ENCODE measurements at places on chromosomes 16 and 17.

GRCh38 chr17:77560841-77561240, 397.7 kb upstream of the TNRC6C start:
- DNase-seq = no peak

- no peak for DNase-seq
Measured at GRCh38 chr17:47957591-47958490, at the start of gene PRR15L. Gene PRR15L (minus strand): TSS chr17:47957883. CDS start chr17:47953234, 4,649 bp downstream.

- no peak for DNase-seq
Measured at GRCh38 chr16:35744726-35745125, 2285.3 kb downstream of the TP53TG3F start.

- DNase-seq = no peak
Measured at GRCh38 chr16:68486502-68487202, 38.3 kb upstream of the SMPD3 start.

DNA sequence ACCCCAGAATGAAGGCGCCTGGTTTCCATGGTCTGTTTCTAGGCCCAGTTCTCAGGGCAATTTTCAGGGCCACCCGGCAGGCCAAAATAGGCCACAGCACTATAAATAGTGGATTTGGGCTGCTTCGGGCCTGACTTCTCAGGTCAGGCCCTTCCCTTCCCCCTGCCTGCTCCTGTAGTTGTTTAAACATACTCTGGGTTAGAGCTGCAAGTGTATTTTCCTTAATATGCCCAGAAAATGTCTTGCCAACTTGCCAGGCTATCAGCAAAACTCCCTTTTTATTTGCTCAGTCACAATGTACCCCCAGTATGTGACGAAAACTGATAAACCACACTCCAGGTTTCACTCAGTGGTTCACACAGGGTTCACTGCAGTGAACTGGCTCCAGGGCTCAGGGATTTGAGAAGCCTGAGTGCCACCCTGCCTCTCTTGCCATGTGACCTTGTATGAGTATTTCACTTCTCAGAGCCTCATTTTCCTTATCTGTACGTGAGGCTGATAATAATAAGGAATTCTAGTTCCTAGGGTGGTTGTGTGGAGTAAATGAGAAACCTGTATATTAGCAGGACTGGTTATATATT, 76.5 kb downstream of the GPRC5B start:
- DNase-seq = no peak

GRCh38 chr16:89048090-89048725, 45.4 kb upstream of the ACSF3 start:
- DNase-seq = no peak

DNA sequence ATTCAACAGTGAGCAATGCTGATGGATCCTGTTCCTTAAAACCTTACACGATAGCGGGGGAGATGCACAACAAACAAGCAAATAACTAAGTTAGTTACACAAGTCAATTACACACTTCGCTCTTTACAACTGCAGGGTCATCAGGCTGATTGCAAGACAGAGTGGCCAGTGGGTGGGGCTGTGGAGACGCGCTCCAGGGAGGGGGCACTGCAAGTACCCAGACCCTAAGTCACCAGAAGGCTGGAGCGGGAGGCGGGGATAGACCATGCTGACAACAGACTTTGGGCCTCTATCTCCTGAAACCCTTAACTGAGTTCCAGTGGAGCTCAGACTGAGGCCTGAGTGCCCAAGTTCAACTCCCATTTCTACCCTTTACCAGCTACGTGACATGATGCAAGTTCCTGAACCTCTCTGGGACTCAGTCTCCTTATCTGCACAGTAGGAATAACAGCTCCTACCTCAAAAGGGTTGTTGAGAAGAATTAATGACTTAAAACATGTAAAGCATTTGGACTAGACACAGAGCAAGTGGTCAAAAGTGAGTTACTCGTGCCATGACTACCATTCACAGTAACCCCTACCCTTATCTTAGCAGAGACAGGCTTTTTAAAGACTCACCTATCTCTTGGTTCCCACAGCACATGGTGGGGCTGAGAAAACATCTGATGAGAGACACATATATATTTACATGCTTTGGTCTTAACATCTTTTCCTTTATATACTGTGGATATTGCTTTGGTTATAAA, 10.4 kb downstream of the CPPED1 start:
- DNase-seq = no peak

- DNase-seq = no peak
Measured at GRCh38 chr16:76235025-76235424, 42.2 kb upstream of the CNTNAP4 start.

DNA sequence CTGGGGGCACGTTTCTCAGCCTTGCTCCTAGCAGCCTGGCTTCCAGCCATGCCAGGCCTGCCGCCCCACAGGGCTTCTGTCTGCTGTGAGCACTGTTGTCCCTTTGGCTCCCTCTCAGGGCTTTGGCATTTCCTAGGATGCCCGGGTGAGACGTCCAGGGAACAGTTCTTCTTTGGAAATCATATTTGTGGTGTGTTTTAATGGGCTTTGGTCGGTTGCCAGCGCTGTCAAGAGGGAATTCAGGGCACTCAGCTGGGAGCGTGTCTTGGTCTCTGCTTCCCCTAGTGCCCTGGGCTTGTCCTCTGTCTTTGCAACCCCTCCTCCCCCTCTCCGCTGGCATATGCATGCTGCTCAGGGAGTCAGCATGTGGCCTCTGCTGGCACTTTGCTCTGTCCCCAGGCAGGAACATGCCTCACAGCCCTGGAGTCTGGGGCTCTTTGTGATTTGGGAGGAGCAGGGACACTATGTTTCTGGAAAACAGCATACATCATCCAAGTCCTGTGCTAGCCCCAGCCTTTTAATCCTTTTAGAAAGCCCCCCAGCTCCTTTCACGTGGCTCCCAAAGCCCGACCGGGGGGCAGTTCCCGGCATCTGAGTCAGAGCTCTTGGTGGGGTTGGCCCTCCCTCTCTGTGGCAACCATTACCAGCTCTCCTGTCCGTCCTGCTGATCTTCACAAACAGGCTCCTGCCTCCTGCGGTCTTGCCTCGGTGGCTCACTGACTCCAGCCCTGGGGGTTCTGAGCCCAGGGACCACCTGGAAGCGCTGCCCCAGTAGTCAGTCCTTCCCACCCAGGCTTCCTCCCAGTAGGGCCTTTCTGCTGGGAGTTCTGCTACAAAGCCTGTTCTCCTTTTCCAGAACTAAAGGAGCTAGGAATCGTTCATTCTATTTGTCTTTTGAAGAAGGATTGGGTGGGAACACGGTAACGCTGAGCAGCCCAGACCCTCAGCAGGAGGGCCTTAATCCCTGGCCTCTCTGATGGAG, 26.7 kb downstream of the SAP30BP start:
- no peak for DNase-seq

- DNase-seq = no peak
Measured at GRCh38 chr17:45753645-45754225, 30.4 kb upstream of the CRHR1 start.

- DNase-seq = no peak
Measured at GRCh38 chr16:55263271-55264250, 60.4 kb upstream of the IRX6 start.

DNA sequence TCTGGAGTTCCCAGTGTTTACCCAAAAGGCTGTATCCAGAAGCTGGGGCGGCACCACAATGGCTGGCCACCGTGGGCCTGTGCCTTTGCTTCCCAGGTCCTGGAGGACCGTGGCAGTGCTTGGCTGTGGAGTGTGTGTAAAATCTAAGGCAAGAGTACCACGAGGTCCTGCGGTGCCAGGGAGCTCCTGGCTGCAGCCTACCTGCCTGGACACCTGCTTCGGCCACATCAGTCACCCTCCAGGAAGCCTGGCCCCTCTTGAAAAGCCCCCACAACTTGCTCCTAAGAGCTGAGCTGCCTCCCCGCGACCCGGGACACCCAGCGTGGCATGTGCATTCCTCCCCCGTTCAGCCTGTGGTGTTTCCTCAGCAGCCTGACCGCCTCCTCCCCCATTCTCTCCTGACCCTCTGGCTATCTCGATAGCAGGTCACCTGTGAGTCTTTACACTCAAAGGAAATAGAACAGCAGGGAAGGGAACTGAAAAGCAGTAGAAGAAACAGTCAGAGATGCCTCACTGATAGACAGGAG, 7.9 kb downstream of the TIMM22 start:
- DNase-seq = no peak

DNA sequence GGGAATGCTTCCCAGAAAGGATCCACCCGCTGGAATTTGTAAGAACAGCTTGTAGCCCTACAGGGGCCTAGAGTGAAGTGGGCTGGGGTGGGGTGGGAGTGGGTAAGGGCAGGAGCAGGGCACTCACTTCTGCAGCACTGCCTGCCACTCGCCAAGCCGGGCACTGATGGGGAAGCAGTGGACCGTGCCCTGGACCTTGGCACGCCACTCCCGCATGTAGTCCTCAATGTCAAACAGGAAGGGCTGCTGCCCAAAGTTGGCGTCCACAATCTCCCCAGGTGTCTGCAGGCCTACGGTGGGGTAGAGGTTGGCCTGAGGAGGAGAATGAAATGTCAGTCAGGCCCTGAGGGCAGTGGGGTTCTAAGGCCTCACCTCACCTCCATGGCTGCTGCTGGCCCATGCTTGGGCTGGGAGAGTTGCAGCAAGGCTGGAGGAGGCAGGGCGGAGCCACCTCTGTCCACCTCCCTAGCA, 15.7 kb upstream of the GFOD2 start:
- DNase-seq = no peak

DNA sequence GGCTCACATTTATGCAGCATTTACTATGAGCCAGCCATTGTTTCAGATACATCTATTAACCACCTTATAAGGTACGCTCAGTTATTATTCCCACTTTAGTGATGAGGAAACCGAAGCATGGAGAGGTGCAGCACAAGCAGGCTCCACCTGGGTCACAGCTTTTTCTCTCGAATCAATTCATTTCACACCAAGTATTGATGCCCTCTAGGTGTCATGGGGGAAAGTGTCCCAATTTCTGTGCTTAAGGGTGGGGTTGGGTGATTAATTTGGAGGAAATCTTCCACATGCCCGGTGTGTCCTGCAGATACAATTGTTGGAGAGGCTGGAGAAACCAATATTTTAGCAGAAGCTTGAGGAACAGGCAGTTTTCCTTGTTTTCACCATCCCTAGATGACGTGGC, 62.7 kb upstream of the DNAJA2 start:
- DNase-seq = no peak

DNA sequence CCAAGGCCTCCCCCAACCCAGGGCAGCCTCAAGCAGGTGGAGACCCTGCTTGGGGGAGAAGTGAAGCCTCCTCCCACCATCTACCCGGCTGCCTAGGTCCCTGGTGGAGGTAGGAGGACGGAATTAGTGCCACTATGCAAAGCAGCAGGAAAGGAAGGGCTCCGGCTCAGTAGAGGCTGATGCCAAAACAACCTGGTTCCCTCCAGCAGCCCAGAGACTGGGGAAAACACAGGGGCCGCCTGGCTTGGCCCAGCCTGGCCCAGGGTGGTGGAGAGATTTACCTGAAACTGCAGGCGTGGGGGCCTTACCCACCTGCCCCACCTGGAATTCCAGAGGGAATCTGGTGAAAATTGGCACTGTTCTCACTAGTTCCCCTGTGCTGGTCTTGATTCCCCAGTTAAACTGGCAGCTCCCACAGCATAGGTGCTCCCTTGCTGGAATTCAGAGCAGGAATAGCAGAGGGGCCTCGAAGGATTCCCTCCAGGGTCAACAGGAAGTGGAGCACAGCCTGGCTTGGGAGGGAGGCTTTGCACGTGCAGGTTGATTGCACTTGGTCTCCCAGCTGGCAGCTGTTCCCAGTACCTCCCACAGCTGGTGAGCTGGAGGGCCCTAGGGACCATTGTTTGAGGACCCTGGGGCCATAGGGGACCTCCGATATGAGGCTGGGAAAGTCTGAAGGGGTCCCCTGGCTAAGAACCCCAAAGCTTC, 4.5 kb downstream of the CD79B start:
- DNase-seq = no peak

- no peak for DNase-seq
Measured at GRCh38 chr16:83674931-83675535, 132.7 kb upstream of the HSBP1 start.

DNA sequence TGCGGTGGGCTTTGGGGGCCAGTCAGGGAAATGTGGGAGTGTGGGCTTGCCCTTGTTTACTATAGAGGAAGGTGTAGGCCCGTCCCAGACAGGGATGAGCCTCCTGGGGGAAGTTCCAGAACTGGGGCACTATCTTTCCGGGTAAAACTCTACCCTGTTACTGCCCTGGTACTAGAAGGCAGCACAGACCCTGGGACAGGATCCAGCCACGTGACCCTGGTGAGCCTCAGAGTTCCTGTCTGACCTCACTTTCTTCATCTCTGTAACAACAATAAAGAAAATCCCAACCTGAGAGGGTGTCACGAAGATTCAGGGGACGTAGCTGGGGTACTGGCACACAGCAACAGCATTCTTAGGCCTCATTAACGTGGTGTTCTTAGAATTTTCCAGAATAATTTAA, 239.6 kb upstream of the FOXF1 start:
- DNase-seq = no peak

GRCh38 chr17:40707745-40708144, 4.2 kb upstream of the KRT24 start:
- DNase-seq = no peak

DNA sequence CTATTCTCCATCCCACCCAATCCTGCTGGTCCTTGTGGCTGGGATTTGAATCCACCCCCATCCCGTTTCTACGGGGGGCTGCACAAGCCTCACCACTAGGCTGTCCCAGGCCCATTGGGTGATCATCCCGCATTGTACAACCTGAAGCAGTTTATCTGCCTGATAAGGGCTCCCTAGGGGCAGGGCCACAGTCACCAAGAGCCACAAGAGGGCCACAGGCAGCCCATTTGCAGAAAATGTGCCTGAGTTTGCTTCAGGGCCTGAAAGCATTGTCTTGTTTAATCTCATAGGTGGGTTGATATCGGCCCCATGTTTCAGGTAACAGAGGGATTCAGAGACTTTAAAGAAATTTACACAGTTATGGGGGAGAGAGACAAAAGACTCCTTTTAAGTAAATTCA, 245.0 kb downstream of the CPPED1 start:
- no peak for DNase-seq

DNA sequence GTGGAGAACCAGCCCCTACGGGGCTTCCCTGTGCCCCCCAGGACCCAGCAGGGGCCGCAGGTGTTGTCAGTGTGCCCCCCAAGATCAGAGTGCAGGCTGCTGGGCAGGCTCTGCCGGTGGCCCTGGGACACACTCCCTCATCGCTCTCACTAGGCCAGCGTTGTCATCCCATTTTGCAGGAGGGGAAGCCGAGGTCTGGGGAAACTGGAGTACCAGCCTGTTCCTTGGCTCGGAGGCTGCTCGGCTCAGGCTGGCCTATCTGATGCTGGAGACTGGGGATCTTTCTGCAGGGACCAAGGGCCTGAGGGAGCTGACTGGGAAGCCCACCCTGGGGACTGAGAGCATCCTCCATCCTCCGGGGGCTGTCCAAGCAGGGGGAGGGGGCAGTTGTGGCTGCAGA, 74.2 kb upstream of the CBX4 start:
- no peak for DNase-seq

DNA sequence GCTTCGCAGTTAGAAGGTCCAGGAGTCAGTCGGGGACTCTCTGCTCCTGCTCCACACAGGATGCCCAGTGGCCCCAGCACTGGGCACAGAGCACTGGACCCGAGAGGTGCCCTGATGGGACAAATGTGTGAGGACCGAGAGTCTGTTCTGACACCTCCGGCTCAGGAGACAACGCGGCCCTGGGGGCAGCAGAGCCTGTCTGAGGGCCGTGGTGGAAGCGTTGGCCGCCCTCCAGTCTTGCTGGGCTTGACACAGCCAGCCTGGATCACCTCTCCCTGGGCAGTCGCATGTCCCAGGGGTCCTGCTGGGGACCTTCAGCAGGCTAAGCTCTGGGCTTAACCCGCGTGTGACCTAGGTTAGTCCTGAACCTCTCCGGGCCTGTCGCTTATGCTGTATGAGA, 23.1 kb downstream of the LGALS9 start:
- no peak for DNase-seq
